ENCODE measurements at places on chromosomes 5 and 9.

DNA sequence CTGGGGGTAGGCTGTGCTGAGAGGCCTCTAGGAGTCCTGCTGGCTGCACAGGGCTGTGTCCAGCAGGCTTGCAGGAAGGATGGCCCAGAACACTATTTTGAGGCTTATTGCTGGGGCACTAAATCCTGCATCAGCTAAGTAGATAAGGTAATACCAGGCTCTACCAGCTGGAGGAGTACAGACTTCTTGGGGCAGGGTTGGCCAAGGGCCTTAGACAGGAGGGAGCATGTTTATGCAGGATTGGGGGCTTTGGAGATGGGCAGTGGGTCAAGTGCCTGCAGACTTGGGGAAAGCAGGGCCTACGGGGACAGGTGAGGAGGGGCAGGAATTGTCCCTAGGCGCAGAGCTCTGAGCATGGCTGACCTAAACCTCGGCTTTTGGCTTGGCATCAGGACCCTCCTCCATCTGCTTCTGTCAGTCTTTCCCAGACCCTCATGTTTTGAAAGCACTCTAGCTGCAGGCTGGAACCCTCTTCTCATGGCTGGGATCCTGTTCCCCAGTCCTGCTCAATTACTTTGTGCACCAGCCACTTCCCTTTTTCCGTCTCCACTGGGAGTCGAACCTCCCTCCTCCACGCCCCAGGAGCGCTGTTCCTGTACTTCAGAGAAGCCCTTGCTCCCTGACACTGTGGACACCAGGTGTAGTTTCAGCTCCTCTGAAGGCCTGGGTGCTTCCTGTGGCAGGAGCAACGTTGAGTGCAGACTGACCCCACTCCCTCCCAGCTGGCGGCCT, 61.0 kb upstream of the SPTLC1 start:
- no peak for DNase-seq

GRCh38 chr9:115111874-115112273, 6.1 kb downstream of the TNC start:
- no peak for DNase-seq

GRCh38 chr5:154709368-154710305, 45.5 kb upstream of the LARP1 start:
- DNase-seq, result no peak

DNA sequence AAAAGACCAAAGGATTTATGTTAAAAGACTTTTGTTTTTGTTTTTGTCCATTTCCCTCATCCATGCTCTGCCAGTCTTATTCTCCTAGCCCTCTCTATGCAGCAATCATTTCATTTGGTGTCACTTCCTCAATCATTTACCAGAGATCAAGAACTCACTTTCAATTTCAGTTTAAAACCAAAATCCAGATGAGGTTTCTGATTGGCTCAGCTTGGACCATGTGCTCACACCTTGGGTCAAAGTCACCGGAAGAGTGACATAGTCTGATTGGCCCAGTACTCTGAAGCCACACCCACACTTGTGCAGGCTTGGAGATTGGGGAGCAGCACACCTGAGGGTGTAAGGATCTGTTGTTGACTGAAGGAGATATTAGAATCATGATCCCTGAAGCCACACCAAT, 79.6 kb downstream of the TLR4 start:
- DNase-seq, result no peak

DNA sequence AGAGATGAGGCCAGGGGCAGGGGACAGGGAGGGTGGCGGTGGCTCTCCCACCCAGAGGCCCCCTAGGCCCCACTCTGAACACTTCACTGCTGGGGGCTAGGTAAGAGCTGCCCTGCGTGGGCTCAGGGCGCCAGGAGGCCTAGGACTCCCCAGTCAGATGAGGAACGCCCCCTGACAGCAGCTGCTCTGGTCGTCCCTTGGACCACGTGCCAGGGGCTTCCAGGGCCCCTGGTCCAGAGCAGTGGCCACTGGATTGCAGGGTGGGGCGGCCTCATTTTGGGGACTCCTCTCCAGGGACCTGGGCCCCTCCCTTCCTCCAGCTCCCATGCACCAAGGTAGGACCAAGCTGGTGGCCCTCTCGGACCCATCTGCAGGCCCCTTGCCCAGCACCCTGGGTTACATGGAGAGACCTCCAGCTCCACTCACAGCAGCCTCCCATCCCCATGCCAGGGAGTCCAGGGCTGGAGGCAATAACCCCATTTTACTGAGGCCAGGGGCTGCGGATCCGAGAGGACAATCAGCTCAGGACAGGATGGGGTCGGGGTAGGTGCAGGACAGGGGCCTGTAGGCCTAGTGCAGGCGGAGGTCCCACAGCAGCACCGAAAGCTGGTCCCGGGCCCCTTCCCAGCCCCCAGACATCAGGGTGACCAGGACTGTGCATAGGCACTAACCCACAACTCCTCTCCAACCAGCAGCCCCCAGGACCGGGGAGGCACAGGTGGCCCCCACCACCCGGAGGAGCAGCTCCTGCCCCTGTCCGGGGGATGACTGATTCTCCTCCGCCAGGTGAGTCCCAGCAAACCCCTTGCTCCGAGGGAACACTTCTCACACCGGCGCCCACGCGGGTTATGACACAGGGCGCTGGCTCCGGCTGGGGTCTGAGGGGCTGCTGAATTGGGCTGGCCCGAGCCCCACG, 1.5 kb downstream of the EGFL7 start:
- DNase-seq, result no peak

DNA sequence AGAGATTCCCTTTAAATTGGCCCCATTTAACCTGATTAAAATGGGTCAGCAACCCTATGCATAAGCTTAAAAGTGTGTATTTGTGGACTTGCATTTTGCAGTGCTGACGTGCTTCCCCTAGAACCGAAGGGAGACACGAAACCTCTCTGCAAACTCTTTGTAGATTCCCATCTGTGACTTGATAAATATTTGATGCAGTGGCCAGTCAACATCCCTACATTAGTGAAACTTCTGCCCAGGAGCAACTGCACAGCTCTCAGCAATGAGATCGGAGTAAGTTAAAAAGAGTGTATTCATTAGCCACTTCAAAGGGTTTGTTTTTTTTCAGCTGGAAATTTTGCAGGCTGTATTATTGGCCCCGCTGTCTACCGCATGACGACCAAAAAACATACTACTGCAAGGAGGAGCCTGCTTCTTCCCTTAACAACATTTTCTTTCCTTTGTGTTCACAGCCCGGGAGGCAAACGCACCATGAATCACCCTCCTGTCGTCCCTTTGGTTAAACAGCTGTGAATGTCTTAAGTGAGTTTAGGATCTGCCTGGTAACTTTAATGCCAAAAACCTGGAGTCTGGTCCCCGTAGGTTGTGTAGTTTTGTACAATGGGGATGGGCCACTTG, 38.0 kb upstream of the TCERG1 start:
- no peak for DNase-seq

DNA sequence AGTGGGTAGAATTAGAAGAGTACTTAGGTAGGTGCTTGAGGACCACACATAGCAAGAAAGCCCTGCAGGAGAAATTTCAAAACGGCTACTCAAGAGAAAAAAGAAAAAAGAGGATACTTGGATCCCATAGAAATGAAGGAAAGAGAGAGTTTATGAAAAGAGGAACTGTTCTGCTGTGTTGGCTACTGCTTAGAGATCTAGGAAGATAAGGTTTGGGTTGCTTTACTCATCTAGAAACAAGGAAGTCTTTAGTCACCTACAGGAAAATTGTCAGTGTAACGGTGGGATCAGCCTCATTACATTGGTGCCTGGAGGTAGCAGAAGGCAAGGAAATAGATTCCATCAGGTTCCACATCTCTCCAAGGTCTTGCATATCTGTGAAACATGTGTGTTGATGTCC, 14.8 kb upstream of the C5orf46 start:
- DNase-seq, result no peak

- no peak for DNase-seq
Observed at GRCh38 chr5:112205846-112206245, 213.2 kb downstream of the EPB41L4A start.

GRCh38 chr9:98894171-98894570, 49.5 kb upstream of the COL15A1 start:
- DNase-seq, result no peak

- no peak for DNase-seq
Observed at GRCh38 chr5:150255659-150256409, 33.7 kb downstream of the CAMK2A start.

DNA sequence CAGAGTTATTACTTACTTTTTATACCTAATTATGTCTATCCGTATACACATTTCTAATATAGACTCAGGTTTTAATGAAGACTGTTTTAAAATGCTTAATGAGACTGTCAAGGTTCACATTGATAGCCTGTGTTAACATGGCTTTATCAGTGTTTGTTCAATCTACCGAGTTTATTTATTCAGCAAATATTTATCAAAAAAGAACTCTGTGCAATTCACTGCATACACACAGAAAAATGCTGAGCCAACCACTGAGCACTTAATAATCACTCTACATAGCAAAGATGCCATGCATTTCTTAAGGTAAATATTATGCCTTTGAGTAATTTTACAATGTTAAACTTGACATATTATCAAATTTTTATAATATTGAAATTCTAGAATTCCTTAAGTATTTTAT, 428.2 kb downstream of the ANXA1 start:
- DNase-seq, result no peak

DNA sequence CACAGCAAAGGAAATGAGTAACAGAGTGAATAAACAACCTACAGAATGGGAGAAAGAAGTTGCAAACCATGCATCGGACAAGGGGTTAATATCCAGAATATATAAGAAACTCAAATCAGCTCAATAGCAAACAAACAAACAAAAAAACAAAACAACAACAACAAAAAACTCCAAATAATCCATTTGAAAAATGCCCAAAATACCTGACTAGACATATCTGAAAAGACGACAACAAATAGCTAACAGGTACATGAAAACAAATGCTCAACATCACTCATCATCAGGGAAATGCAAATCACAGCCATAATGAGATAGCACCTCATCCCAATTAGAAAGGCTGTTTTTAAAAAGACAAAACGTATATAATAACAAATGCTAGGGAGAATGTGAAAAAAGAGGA, 111.2 kb downstream of the TRPM3 start:
- DNase-seq, result no peak

- DNase-seq, result no peak
Observed at GRCh38 chr5:86565197-86565789, 52.4 kb upstream of the COX7C start.

DNA sequence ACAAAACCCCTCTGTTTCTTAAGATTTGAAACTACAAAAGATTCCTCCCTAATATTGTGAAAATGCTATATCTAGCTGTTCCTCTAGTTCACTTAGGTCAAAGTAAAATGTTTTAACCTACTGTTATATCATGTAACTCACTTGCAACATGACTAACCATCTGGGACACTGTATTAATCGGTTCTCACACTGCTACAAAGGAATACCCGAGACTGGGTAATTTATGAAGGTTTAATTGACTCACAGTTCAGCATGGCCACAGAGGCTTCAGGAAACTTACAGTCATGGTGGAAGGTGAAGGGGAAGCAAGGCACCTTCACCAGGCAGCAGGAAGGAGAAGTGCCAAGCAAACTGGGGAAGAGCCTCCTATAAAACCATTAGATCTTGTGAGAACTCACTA, 34.7 kb downstream of the DIMT1 start:
- no peak for DNase-seq

- no peak for DNase-seq
Observed at GRCh38 chr5:134175921-134176510, 734 bp downstream of the SKP1 start.

GRCh38 chr5:174086751-174087150, 41.2 kb downstream of the NSG2 start:
- no peak for DNase-seq

- no peak for DNase-seq
Observed at GRCh38 chr5:54361691-54362411, 51.5 kb upstream of the ARL15 start.

- DNase-seq, result no peak
Observed at GRCh38 chr5:133866160-133866902, 102.1 kb downstream of the C5orf15 start.

DNA sequence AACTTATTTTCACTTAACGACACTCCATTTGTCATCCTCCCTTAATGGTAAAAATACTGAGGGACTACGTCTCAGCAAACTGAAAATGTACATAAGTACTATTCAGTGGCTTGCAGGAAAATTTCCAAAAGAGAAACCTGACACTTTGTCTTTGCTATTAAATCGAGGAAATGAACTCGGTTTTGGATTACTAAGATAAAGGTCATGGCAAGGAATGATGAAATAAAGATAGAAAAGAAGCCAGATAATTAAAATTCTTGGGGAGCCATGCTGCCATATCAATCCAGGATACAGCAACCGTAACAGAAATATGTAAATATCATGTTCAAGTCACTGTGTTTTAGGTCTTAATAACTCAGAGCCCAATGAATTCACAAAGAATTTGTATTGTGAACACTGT, 647.8 kb downstream of the CDH9 start:
- DNase-seq, result no peak

GRCh38 chr9:99579964-99580363, 241.7 kb upstream of the NR4A3 start:
- no peak for DNase-seq

- peak; percentile 77 for DNase-seq
Observed at GRCh38 chr5:56358703-56359681, 125.9 kb upstream of the ANKRD55 start.

- DNase-seq, result no peak
Observed at GRCh38 chr9:6632516-6633183, 12.9 kb downstream of the GLDC start.

DNA sequence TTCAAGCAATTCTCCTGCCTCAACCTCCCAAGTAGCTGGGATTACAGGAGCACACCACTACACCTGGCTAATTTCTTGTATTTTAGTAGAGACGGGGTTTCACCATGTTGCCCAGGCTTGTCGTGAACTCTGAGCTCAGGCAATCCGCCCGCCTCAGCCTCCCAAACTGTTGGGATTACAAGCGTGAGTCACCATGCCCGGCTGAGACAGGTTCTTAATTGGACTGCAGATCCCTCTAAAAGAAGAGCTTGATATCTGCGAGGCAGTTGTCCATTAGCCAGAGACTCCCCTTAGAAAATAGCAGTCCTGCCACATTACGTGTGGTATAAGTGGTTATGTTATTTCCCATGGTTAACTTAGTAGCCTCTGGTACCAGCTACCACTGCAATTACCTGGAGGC, 46.6 kb upstream of the NPR3 start:
- no peak for DNase-seq

DNA sequence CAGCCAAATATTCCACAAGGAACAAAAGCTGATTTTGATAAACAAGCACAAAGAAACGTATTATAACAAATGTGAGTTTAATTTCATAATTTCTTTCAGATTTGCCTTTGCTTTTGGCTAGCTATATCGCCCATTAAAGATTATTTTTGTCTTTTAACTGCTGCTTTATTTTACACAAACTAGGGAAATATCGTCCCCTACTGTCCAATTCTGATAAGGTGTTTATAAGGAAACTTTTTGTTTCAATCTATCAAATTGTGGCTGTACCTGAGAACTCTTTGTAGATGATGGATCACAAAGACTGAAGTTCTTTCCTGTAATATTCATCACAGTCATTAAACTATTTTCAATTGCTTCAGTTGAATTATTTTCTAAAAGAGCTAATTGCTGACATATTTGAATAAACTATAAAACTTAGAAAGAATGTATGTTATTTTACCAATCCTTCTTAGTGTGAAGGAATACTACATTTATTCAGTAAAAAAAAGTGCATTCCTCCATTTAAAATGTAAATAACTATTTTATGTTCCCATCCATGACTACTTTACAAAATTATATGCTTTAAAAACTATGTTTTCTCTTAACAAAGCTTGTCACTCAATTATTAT, 431.3 kb upstream of the ITGA1 start:
- DNase-seq, result no peak

Data from forelimb muscle (tissue), 1 donor.